ENCODE measurements at places on chromosomes 13 and 19. TPM values are rescaled to one million over a fixed set of nuclear protein-coding genes. Genes with fewer than 3 reads are reported as not detected.

DNA sequence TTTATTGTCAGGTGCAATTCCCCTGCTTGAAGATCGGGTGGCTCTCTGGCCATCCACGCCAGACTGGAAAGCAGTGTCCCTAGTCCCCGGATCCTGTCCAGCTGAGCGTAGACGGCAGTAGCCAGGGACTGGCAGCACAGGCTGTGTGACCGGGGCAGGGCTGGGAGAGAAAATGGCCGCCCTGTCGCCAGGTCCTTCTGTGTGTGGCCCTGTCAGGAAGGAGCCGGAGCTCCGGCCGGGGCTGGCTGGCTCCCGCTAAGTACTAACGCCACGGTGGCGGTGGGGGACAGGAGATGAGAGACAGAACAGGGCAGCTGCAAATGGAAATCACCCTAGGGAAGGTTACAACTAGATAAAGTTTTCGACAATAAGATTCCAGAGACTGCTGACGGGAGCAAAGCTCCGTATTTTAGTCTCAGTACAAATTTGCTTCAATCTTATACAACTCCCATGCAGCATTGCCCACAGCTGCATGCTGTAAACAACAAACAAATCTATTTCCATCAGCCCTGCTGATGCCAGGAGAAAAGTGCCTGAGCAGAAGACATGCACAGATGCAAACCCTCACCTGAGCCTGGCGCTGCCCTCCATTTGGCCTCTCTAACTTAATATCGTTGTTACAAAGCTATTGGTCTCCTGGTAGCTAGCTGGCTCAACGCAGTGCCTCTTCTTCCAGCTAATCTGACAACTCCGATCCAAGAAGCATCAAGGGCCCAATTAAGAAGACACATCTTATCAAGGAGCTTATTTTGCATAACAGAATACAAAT, 253.0 kb downstream of the TSHZ3 start:
- DNase-seq, result no peak

GRCh38 chr19:39347332-39348164, 5.3 kb downstream of the SAMD4B start:
- DNase-seq, result no peak

- DNase-seq, result peak; percentile 90
Observed at GRCh38 chr19:8505680-8506401, 3.4 kb upstream of the PRAM1 start.

DNA sequence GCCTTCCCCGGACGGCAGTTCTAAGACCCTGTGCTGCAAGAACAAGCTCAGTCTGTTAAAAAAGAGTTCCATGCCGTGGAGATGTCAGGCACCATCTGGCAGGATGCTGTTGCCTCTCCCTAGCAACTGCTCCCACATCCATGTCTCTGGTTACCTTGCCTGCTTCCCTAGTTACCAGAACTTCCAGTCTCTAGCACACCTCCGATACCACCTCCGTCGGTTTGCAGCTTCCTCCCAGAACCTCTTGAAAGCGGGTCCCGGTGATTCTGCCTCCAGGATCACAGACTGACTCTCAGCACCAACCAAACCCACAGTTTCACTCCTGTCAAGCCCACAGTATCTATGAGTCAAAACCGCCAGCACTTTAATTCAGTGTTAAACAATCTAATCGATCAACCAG, 55.4 kb downstream of the KCTD12 start:
- DNase-seq, result no peak

- no peak for DNase-seq
Observed at GRCh38 chr13:66520511-66521355, 709.4 kb downstream of the PCDH9 start.

The ANGPTL8 gene
- total RNA-seq, result 0.50 TPM

DNA sequence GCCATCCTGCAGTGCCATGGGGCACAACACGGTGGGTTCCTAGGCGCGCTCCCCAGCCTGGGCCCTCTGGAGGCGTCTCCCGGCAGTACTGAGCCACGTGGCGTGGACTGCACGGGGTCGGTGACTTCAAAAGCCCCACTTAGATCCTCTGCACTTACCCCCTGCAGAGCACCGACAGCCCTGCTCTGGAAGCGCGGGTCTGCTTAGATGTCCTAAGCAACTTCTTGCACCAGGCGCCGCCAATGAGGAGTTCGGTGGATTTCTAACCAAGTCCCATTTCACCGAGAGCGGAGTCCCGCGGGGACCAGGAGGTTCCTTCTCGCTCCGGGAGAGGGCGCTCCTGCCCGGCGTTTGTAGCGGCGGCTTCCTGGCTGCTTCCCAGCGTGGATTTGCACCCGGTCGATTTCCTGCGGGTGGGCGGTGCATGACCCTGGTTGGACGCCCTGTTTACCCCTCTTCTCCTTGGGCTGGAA, 25.2 kb upstream of the ZNF845 start:
- peak; percentile 61 for DNase-seq

The EXOC3L2 gene
- 0.80 TPM for total RNA-seq

- no peak for DNase-seq
Observed at GRCh38 chr19:4362831-4363545, 19.6 kb downstream of the MPND start.

DNA sequence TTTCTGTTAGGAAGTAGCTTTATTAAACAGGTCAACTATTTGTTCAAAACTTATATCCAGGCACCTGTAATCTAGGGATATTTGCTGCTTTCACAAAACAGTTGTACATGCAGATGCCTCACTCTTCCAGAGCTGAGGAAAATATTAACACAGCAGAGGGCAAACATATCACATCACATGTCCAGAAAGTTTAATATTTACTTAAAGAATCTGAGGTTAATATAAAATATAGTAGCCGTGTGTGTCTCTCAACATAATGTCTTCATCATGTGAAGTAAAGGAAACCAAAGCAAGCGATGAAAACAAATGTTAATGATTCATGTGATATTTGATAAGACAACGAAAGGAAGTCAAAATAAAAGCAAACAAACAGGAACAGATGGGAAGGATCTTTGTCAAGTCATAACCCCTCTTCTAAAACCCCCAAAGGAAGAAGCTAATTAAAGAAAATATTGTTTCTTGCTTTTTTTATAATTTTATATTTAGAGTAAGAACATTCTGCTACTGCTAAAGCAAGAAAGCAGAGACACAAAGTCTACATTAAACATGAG, 418.8 kb downstream of the DACH1 start:
- no peak for DNase-seq

DNA sequence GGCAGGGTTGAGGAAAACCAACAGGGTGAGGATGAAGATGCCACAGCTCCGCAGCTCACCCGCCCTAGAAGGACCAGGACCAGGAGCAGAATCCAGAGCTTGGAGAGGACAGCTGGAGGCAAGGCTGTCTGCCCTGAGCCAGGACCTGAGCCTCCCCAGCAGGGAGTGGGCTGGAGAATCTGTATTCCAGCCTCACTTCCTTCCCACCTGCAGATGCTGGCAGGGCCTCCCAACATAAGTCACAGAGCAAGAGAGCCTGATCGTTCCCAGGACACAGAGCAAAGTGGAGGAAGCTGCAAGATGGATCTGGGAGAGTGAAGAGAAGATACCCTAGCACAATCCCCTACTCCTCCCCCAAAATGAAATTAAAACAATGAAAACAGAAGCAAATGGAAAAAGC, 61.7 kb upstream of the WASF3 start:
- DNase-seq, result no peak

GRCh38 chr13:114106526-114106925, 25.9 kb downstream of the RASA3 start:
- no peak for DNase-seq

GRCh38 chr13:109804654-109805053, 18.3 kb upstream of the IRS2 start:
- DNase-seq, result no peak

DNA sequence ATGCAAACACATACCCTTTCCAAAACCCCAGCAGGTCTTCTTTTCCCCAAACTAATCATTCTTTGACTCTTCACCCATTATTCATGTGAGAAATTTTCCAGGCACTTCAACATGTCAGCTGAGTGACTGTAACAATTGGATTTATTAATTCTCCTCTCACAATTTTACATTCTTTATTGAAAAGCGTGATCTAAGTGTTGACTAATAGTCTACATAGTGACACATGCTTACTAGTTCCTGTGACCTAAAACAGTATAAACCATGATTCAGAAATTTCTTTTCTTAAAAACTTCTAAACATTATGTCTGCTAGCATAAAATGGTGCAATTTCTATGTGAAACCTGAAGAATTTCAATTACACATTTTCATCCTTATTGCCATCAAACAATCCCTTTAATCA, 532.3 kb downstream of the GPC5 start:
- DNase-seq, result no peak

GRCh38 chr19:18833849-18834643, 2.3 kb downstream of the UPF1 start:
- no peak for DNase-seq

GRCh38 chr19:4027146-4027545, 19.6 kb downstream of the PIAS4 start:
- DNase-seq, result no peak

The CYP2A7 gene
- total RNA-seq, result 0.45 TPM

DNA sequence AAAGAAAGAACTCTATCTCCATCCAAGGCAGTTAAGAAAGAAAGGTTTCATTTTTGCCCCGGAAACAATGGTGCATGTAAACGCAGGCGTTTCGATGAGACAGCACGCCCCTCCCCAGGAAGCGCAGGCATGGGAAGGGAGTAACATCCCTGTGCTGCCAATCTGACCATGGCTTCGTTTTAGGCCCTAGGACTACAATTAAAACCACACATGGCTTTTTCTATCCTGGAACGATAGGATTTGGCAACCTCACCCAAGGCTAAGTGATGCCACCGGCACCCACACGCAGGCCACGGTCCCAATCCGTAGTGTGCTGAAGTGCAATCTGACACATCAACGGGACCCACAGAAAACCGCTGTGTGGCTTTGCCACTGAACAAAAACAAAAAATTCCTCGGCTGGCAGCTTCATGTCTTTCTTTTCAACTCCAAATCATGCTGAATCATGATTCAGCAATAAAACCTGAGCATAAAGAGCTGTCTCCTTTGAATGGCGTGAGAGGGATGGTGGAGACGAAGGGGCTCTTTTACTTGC, 24.2 kb downstream of the RANBP3 start:
- DNase-seq, result no peak

DNA sequence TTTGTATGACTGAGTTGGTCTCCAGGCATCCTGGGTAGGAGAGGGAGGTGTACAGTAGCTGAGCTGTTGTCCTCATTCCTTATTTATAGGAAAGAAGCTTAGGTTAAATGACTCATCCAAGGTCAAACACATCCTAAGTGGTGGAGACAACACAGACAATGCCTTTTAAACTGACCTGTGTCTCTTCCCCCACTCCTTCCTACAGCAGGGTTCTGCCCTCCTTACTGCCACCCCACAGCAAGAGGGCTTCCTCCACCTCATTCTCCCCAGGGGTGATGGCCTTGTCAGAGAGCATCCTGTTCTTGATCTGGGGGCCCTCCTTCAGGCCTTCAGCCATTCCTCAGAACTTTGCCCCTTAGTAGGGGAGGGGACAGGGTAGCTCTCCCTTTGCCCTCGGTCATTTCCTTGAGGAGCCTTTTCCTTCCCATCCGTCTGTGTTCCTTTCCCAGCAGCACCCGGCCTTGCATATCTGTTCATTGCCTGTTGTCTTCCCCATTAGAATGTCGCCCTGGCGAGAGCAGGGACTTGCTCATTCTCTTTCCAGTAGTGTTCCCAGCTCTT, 48.2 kb upstream of the GPI start:
- no peak for DNase-seq

The ZNF880 gene
- 18.7 TPM for total RNA-seq

GRCh38 chr13:113153810-113154748, 4.4 kb upstream of the PROZ start:
- DNase-seq, result peak; percentile 84

The FGF9 gene
- 2.6 TPM for total RNA-seq

The LIPE gene
- 15.1 TPM for total RNA-seq

The BEST2 gene
- total RNA-seq, result not detected

DNA sequence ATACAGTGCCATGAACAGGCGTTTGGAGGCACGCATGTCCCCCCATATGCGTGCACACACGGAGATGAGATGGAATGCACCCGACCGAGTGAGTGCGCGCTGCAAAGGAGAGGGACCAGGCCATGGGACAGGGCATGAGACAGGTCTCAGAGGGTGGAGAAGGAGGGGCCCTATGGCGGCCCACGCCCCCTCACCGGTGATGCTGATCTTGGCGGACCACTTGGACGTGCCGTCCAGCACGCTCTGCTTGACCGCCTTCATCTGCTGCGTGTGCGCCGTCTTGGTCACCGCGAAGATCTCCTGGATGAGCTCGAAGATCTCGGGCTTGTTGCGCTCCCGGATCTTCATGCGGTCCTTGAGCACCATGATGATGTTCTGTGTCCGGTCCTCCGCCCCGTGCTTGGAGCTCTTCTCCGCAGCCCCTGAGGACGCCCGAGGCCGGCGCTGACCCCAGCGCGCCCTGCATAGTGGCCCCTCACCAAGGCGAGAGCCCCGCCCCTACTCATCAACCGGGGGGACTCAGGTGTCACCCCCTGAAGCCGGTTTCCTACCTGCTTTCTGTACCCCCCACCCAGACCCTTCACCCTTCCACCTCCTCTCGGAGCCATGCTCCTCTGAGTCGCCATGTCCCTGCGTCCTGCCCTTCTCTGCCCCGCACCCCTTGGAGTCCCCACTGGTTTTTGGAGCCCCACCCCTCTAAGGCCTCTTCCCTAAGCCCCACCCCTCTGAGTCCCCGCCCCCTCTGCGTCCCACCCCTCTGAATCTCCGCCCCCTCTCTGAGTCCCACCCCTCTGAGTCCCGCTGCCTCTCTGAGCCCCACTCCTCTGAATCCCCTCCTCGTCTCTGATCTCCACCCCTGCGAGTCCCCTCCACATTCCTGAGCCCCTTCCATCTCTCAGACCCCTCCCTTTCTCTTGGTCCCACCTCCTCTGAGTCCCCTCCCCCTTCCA, 40.8 kb downstream of the UNC13A start:
- DNase-seq, result no peak

GRCh38 chr13:66634384-66634783, 595.8 kb downstream of the PCDH9 start:
- DNase-seq, result no peak

The CA11 gene
- 47.2 TPM for total RNA-seq

The COX6B1 gene
- total RNA-seq, result 181 TPM

- no peak for DNase-seq
Observed at GRCh38 chr19:51333836-51334460, 8.0 kb downstream of the VSIG10L start.

GRCh38 chr19:17303940-17304267, 679 bp upstream of the ABHD8 start:
- DNase-seq, result no peak

GRCh38 chr19:16032509-16033135, 43.7 kb upstream of the TPM4 start:
- no peak for DNase-seq

GRCh38 chr19:31118287-31118955, 230.8 kb downstream of the TSHZ3 start:
- DNase-seq, result no peak

GRCh38 chr19:38664503-38665211, 17.2 kb downstream of the ACTN4 start:
- no peak for DNase-seq

Measured in ovary (tissue), 10 donors.